ENCODE measurements at places on chromosomes 11 and 22. TPM values are rescaled to one million over a fixed set of nuclear protein-coding genes. Genes with fewer than 3 reads are reported as not detected.
A peak's percentile ranks its signal among the peaks of the same experiment; 100 is the strongest.

Gene EFCAB6
- 0.80 TPM for total RNA-seq

Gene OR8G5
- not detected for total RNA-seq

Gene GGTLC2
- not detected for total RNA-seq

Gene MB
- not detected for total RNA-seq

Gene OR11H1
- total RNA-seq, result not detected

Gene LINC01488
- total RNA-seq, result not detected

Gene FGF3
- not detected for total RNA-seq

Gene C2CD3
- total RNA-seq, result 42.8 TPM

DNA sequence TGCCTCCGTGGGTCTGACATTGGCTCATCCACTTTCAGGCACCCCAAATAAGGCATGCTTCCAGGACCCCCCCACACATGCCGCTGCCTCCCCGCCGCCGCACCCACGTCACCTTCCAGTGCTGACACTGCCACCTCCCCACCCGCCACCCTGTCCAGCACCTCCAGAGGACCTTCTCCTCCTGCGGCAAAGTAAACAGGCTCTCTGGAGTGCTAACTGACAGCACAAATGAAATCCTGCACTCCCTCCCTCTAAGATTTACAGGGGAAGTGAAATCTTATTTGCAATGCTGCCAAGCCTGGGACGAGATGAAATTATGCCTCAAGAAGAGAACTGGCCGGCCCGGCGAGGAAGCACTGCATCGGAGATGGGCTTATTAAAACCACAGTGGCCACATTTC is 35.3 kb downstream of the MACROD1 start:
- DNase-seq, result no peak

DNA sequence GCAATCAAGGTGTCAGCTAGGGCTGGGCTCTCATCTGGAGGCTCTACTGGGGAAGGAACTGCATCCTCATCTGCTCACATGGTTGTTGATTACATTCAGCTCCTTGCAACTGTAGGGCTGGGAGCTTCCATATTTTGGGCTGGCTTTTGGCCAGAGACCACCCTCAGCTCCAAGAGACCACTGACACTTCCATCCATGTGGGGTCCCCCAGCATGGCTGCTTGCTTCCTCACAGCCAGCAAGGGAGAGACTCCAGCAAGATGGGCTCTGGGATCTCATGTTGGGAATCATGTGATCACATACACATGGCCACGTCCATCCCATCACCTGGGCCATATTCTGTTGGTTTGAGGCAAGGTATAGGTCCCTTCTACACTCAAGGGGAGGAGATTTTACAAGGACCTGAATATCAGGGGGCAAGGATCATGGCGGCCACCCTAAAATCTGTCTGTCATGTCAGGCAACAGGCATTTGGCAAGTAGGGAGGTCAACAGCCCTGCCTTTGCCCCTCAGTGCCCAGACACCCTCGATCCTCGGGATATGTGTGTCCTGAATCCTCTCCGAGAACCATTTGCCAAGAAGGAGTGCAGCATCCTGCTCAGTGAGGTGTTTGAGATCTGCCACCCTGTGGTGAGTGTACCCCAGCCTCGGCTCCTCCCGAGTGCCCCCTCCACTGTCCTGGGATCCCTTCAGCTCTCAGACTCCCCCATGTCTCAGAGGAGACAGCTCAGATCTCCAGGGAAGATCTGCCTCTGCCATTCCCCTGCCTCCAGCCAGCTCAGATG is 48.7 kb downstream of the OTOG start:
- DNase-seq, result no peak

- DNase-seq, result no peak
These were observed 49.1 kb upstream of the LYVE1 start for GRCh38 chr11:10617551-10617950.

- no peak for DNase-seq
These were observed 115.4 kb downstream of the ZBTB16 start for GRCh38 chr11:114174712-114175495.

DNA sequence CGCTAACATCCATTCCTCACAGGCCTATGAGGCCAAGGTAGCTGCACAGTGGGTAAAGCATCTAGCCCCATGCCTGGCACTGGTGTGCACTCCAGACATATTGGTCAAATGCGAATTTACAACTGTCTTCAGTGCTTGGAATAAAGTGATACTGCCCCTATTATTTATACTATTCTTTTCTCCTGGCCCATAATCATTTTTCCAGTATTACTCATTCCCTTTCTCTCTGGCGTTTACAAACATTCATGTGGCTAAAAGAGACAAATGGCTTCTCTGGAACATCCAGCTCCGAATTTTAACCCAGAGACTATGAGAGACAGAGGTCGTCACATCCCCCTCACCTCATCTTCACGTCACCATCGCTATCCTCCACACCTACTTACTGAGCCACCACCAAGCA is 87.2 kb upstream of the PITPNB start:
- no peak for DNase-seq

DNA sequence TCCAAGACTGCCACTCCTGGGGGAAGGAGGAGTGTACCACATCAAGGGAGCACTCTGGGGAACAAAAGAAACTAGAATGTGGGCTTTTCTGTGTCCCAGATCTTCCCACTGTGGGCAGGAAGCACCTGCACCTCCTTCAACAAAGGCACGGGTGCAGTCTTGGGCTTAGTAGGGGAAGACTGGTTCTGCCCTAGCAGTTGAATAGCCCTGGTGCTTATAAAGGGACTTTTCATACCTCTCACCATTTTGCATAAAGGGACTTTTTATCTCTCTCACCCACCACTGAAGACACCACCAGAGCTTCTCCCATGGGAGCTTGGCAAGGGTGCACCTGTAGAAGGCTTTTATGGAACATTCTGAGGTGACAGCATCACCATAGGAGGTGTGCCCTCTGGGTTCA is 65.8 kb upstream of the MS4A8 start:
- DNase-seq, result no peak

- peak; percentile 27 for DNase-seq
These were observed 115.4 kb downstream of the BRD1 start for GRCh38 chr22:49712195-49712791.

- DNase-seq, result no peak
These were observed 359.0 kb downstream of the JRKL start for GRCh38 chr11:96748639-96749370.

DNA sequence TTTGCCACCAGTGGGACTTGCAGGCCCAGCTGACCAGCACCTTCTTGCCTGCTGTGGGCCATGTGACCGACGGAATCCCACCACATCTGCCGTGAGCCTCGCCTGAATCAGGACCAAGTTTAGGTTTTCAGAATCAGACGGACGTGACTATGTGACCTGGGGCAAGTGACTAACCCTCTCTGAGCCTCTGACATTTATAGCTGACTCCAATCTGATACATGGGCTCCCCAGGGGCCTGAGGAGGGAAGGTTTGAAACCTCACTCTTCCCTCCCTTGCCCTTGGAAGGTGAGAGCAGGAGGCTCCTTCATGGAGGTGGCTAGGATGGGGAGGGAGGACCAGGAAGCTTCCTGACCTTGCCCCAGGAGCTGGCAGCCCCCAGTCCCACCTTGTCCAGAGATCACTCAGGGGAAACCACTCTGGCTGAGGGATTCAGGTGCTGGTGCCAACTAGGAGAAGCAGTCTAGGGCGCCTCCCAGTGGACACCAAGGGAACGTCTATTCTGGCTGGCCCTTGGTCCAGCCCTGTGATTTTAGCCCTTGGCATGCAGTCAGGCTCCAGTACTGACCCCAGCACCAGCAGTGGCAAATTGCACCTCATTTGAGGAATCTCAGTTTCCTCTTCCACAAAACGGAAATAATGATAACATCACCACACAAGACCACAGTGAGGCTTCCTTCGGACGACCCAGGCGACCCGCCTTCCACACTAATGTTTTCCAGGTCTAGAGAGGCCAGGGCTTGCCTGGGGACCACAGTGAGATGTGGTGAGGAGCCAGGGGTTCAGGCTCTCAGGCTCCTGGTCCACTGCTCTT is 47.2 kb upstream of the SYT7 start:
- DNase-seq, result peak; percentile 62

- DNase-seq, result no peak
These were observed 76.3 kb downstream of the CYB5R2 start for GRCh38 chr11:7596975-7597391.

DNA sequence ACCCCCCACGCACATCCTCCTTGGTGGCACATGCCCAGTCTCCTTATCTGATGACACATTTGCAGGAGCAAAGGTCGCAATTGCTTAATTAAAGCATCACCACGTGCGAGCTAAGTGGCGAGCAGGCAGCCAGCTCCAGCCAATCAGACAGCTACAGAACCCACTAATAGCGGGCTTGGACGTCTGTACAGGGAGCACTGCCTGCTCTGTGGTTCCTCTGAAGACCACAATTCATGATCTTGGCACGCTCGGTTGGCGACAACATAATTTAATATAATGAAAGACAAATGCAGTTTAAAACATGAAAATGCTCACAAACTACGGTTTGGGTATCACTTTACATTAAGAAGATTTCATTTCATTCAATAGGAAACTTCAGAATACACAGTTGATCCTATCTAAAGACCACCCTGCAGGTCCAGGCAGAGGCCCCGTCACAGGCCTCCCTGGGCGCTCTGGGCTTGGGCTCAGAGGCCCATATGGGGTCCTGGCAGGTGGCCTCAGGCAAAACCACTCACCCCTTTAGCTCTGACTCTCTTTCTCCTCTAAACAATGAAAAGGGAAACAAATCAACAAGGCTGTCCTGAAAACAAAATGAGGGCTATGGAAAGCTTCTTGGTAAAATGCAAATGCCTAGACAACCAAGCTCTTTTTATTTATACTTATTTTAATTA is 10.4 kb downstream of the PACSIN2 start:
- no peak for DNase-seq

GRCh38 chr11:11532574-11532973 is 89.2 kb downstream of the GALNT18 start:
- DNase-seq, result no peak

- DNase-seq, result no peak
These were observed 83.6 kb downstream of the PIWIL4 start for GRCh38 chr11:94650756-94651155.

- no peak for DNase-seq
These were observed 693 bp upstream of the LINC01488 start for GRCh38 chr11:69480547-69481392.

GRCh38 chr11:44516688-44517507 is 48.6 kb upstream of the CD82 start:
- DNase-seq, result no peak

DNA sequence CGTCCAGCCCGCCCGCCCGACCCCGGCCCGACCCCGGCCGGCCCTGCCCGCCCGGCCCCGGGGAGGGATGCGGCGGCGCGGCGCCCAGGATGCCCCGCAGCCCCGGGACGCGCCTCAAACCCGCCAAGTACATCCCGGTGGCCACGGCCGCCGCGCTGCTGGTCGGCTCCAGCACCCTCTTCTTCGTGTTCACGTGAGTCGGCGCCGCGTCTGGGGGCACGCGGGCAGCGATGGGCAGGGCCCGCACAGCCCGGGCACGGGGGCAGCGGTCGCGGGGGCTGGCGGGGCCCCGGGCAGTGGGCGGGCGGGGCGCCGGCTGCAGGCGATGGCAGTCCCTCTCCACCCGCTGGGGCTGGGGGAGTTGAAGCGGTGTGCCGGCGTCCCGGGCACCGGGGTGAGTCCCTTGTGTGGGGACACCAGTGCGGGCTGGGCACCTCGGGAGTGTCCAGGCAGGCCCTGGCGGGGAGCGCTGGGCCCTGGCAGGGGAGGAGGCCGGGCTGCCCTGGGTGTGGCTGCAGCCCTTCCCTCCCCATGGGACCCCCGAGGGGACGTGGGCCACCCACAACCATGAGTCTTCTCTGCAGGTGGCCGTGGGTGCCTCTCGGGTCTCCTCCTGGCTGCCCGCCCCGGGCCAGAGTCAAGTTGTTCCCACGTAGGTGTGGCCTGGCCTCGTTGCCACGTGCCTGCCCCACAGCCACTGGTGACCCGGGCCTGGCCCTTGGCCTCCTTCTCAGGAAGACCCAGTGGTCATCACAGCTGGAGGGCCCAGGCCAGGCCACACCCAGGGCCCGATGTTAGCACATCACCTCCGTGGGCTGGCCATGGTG is 468 bp downstream of the ZDHHC8 start:
- no peak for DNase-seq

GRCh38 chr11:75576499-75576918 is 14.5 kb downstream of the SERPINH1 start:
- no peak for DNase-seq

- peak; percentile 37 for DNase-seq
These were observed 673.1 kb downstream of the KCNA4 start for GRCh38 chr11:29343465-29344333.

DNA sequence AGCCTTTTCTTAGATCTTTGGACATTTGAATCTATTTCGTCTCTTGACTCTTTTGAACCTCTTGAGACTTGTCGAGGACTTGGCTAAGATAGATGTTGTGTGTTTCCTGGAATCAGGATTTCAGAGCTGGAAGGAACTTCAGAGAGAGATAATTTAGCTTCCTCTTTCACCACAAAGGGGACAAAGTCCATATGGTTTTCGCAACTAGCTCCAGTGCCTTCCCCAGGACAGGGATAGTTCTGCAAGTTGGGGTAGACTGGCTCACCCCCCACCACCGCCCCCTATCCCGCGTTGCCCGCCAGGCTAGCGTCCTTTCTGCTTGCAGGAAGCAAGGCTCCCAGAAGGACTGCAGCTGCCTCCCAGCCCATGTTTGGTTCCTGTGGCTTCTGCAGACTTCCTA is 75.7 kb upstream of the MYO18B start:
- no peak for DNase-seq

DNA sequence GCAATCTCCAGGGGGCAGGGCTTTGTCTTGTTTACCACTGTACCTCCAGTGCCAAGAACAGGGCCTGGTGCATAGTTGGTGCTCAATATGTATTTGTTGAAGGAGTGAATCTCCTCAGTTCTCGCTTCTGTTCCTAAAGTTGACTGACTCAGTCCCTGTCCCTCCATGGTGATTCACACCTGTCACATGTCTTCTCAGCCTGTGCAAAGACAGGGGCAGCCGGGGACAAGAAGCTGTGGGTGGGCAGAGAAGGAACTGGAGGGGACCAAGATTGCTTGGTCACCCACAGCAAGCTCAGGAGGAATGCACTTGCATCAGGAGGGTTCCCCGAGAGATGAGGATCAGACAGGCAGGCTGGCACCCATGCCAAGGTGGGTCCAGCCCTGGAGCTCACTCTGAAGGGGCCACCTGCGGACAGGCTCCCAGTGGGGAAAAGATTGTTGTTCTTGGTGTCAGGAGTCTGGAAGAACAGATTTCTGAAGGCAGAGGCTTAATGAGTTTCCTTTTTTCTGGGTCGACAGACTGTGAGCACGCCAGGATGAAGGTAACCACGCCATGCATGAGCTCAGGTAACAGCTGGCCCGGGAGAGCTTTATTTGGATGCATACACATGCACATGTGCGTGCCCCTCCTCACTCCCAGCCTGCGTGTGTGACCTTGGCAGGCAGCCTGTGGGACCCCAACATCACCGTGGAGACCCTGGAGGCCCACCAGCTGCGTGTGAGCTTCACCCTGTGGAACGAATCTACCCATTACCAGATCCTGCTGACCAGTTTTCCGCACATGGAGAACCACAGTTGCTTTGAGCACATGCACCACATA is 16.9 kb downstream of the IL17RA start:
- no peak for DNase-seq

GRCh38 chr11:47466201-47466600 is 17.3 kb upstream of the RAPSN start:
- no peak for DNase-seq

DNA sequence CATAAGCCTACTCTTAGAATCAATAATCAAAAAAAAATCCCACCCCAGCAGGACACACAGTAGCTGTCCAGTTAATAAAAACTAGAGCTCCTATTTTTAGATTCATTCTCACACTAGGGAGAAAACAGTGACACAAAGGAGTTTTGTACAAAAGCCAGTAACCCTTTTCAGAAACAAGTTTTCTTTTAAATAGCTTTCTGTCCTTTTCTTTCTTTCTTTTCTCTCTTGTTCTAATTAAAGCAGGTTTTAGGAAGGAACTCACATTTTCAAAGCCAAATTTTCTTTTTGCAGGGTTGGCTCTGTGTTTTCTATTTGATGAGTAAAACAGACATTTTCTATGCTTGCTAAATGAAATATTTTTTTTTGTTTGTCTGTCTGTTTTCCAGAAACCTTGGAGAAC is 1390.7 kb downstream of the FAM181B start:
- DNase-seq, result no peak
